Epithelial cell of proximal tubule (primary cell): ENCODE measurements at places on chromosomes 6 and 20. TPM values are rescaled to one million over a fixed set of nuclear protein-coding genes. Genes with fewer than 3 reads are reported as not detected.
A peak's percentile ranks its signal among the peaks of the same experiment; 100 is the strongest.

AVP gene
- not detected in 2 replicates for total RNA-seq

OLIG3 gene
- not detected in 2 replicates for total RNA-seq

SNPH gene
- 4.6 and 7.2 TPM in 2 replicates for total RNA-seq

DOK5 gene
- 1.9 and 4.4 TPM in 2 replicates for total RNA-seq

RAET1L gene
- total RNA-seq: 1.5 and 3.1 TPM in 2 replicates

CFB gene
- total RNA-seq: 0.81 and 2.2 TPM in 2 replicates

DCDC2 gene
- 112 and 142 TPM in 2 replicates for total RNA-seq

SLC22A3 gene
- 2.2 and 4.2 TPM in 2 replicates for total RNA-seq

ECT2L gene
- total RNA-seq: not detected in 2 replicates

SOX18 gene
- not detected in 2 replicates for total RNA-seq

ISM1 gene
- 0.06 and 2.3 TPM in 2 replicates for total RNA-seq

GJA10 gene
- not detected in 2 replicates for total RNA-seq

SEMG1 gene
- total RNA-seq: not detected in 2 replicates

MYLK4 gene
- 0.07 and 0.46 TPM in 2 replicates for total RNA-seq

GNMT gene
- not detected in 2 replicates for total RNA-seq

PROKR2 gene
- not detected in 2 replicates for total RNA-seq

VGLL2 gene
- total RNA-seq: not detected in 2 replicates

SLC35B2 gene
- 70.9 and 76.8 TPM in 2 replicates for total RNA-seq

ID4 gene
- total RNA-seq: 7.0 and 17.8 TPM in 2 replicates

SUMO4 gene
- total RNA-seq: not detected in 2 replicates

NKAPL gene
- total RNA-seq: 0.17 and 0.65 TPM in 2 replicates

CTAGE9 gene
- not detected in 2 replicates for total RNA-seq

FAM184A gene
- 1.2 and 1.9 TPM in 2 replicates for total RNA-seq

- DNase-seq: no peak
Measured at GRCh38 chr20:62423326-62423706, 4.0 kb downstream of the RBBP8NL start.

- DNase-seq: no peak
Measured at GRCh38 chr6:150250826-150251225, 108.0 kb downstream of the PPP1R14C start.

DNA sequence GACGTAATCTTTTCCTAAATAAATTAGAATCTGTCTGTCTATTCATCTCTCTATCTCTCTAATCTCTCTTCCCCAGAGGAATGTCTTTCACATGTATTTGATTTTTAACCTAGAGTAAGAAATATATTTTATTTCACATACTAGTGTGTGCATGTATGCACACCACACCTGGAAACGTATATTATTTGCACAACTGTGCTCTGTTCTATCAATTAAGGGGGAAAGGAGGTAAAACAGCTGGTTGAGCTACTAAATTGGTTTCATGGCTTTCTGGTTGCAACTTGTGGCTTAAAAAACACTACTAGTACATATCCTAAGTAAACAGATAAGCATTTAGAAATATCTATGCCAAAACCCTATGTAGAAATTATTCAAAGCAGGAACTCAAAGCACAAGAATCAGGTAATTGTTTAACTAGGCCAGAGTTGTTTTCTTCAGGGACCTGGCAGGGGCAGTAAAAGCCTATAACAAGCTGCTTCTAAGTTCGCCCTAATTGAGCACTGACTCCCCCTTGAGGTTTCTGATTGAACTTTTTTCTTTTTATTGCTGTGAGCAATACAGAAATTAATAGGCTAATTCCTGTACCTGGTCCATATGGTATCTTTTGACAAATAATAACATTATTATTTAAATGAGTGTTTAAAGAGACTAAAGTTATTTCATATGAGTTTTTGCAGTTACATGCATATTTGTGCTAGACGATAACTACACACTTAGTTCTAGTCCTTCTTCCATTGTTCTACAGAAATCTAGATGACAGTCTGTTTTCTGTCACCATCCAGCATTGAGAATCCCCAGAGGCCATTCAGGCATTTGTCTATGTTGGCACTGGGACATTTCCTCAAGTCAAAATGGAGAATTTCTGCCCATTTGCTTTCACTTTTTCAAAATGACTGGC, 88.6 kb downstream of the MCHR2 start:
- peak; percentile 13 for DNase-seq

GRCh38 chr6:123352279-123352678, 284.5 kb downstream of the TRDN start:
- no peak for DNase-seq

- DNase-seq: no peak
Measured at GRCh38 chr6:154758125-154758524, 24.9 kb downstream of the SCAF8 start.

- no peak for DNase-seq
Measured at GRCh38 chr20:37393863-37394542, 48.1 kb downstream of the SRC start.

- no peak for DNase-seq
Measured at GRCh38 chr6:39576556-39577303, 148.5 kb downstream of the KIF6 start.

- DNase-seq: no peak
Measured at GRCh38 chr6:105898286-105898685, 187.8 kb upstream of the PRDM1 start.

GRCh38 chr20:20079102-20079784, 26.9 kb downstream of the CFAP61 start:
- DNase-seq: no peak

GRCh38 chr6:35174501-35174900, 33.4 kb upstream of the TCP11 start:
- no peak for DNase-seq

DNA sequence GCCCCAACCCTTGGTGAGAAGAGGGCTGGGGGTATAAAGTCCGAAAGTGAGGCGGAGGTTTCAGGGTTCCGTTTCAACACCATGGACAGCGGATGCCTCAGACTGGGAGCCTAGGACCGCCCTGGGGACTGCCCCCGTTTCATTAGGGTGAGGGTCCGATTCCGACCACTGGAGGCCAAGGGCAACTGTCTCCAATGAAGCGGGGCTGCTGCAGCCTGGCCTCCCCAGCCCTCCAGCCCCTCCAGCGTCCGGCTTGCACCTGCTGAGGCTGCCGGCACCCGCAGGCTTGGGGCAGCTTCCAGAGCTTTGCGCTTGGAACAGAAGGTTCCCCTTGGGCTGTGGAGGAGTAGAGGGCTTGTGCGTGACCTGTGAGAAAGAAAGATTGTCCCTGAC, 39.9 kb downstream of the YTHDF1 start:
- DNase-seq: no peak

GRCh38 chr20:24487648-24488047, 18.2 kb downstream of the SYNDIG1 start:
- DNase-seq: no peak

- DNase-seq: peak; percentile 1
Measured at GRCh38 chr6:104118274-104118673, 741.4 kb downstream of the HACE1 start.

GRCh38 chr20:31670371-31671228, 32.9 kb downstream of the COX4I2 start:
- DNase-seq: no peak

- DNase-seq: no peak
Measured at GRCh38 chr6:33407132-33407718, 3.6 kb upstream of the PHF1 start.

DNA sequence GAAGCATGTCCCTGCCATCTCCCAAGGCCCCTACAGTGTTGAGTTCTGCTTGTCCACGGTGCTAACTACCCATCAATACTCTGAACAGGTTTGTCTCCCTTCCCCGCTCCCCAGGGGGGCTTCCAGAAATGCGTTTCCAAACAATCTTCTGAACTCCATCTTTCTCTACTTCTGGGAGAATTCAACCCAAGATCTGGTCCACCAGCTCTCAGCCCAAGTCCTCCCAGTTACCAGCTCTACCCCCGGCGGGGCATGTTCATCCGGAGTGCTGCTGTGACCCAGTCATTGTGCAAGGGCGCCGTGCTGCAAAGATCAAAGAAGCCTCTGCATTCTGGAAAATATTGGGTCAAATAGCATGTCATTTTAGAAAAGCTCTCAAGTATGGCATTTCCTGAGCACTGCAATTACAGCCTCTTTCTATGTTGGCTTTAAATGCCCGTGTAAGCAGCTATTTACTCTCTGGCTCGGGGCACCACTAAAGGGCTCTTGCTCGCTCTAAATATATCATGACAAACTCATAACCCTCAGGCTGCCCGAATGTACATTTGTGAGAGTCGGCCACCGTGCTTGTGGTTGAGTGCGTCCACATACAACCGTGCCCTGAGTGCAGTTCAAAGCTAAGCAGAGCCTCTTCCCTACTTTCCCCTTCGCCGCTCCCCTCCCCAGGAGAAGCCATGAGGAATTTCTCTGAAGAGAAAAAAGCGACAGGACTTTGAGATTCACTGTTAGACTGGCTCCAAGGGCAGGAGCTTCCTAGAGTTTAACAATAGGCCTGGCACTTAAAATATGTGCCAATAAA, 71.6 kb downstream of the BANF2 start:
- no peak for DNase-seq

DNA sequence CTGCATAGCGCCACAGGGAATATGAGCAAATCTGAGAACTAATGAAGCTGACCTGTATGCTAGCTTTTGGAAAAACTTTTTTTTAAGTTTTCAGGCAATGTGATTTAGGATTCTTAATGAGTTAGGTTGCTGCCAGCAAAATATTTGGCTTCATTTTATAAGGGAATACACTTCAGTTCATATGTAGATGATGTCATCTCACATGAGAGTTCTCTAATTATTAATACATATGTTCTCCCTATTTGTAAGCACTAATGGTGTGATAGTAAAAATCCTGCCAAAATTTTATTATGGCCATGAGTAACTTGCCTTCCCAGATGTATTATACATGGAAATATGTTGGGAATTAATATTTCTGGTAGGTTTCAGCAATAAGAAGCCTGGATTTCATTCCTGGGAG, 573.8 kb downstream of the EPM2A start:
- no peak for DNase-seq

DNA sequence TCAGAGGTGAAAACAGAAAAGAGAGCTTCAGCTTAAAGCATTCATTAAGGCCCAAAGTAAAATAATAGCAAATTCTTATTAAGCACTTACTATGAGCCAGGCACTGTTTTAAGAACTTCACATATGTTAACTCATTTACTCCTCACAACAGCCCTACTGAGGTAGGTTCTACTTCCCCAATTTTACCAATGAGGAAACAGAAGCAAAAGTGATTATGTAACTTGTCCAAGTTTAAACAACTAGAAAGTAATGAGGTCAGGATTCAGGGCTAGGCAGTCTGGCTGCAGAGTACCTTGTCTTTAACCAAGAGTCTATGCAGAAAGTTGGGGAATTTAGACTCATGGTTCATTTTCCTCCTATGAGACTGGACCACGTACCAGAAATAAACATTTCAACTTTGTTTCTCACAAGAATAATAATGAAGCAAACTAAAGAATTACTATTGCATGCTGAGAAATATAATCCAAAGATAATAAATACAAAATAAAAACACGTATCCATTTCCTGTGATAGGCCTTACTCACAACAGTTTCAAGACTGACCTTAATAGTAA, 3.8 kb downstream of the COL21A1 start:
- DNase-seq: no peak

- DNase-seq: no peak
Measured at GRCh38 chr6:138036111-138036510, 71.1 kb downstream of the PERP start.

- DNase-seq: no peak
Measured at GRCh38 chr6:167819576-167819975, 7.1 kb upstream of the AFDN start.

GRCh38 chr6:27839626-27840475, 72.3 kb downstream of the OR2B2 start:
- no peak for DNase-seq

GRCh38 chr20:38798266-38798665, 7.2 kb upstream of the PPP1R16B start:
- no peak for DNase-seq

GRCh38 chr6:130372786-130373185, 7.0 kb downstream of the TMEM200A start:
- DNase-seq: no peak

DNA sequence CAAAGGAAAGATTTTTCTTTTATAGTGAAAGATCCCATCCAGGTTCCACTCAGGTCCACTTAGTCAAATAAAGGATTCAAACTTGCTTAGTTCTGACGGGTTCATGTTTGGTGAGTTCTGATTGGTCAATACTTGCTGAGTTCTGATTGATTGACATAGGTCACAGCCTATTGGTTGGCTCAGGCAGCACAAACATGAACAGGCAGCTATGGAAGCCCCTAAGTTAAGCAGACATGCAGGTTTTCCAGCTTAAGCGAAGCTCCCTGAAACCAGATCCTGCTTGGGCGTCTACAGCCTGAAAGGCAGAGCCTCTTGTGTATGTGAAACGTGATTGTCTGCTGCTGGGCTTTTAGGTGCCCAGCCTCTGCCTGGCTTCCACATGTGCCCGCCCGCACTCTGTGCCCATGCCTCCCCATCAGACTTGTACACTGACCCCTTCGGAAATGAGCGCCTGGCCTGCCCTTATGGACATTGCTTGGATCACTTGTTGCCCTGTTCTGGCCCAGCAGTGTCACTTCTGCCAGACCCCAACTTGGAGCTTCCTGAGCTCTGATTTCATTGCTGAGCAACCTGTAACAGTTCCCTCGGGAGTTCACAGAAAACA, 45.4 kb upstream of the ECI2 start:
- peak; percentile 4 for DNase-seq

DNA sequence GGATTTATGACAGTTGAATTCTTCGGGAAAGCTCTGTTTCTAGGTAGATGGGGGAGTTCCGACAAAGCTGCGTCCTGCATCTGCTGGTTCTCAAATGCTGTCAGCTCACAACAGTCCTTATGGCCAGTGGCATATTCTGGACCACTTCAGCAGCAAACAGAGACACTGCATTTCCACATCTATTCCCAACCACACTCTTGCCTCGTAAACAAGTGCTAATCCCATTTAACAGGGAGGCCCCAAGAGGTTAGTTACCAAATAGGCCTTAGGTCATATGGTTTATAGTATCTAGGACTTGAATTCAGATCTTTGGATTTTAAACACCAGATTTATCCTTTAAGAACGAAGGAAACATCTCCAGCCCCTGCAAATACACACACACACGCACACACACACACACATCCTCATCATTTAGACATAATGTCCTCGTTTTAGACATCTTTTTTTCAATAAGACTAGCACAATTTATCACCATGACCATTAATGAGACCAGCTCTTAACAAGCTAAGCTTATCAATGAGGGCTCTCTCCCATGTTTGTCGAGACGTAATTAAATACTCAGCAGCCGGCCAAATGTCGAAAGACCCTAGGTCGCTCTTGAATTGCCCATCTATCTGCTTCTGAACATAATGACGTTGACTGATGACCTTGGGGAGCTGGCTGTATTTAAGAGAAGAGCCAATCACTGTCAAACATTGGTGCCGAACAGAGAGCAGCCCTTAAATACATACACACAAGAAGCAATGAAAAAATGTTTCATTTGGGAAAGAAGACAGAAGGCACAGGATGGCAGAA, 84.5 kb downstream of the PSMG4 start:
- DNase-seq: no peak

GRCh38 chr6:138309695-138310094, 68.0 kb upstream of the SMIM28 start:
- no peak for DNase-seq

GRCh38 chr20:34971561-34972235, 16.0 kb downstream of the MYH7B start:
- DNase-seq: no peak
